SK-N-MC (cell line): ENCODE measurements at places on chromosomes 16 and 17.

GRCh38 chr17:19742495-19742894, 5.6 kb downstream of the ALDH3A1 start:
- DNase-seq = no peak

- no peak for DNase-seq
Observed at GRCh38 chr16:20740007-20740883, 1.4 kb downstream of the THUMPD1 start.

- DNase-seq = no peak
Observed at GRCh38 chr16:10300905-10301304, 85.0 kb upstream of the ATF7IP2 start.

DNA sequence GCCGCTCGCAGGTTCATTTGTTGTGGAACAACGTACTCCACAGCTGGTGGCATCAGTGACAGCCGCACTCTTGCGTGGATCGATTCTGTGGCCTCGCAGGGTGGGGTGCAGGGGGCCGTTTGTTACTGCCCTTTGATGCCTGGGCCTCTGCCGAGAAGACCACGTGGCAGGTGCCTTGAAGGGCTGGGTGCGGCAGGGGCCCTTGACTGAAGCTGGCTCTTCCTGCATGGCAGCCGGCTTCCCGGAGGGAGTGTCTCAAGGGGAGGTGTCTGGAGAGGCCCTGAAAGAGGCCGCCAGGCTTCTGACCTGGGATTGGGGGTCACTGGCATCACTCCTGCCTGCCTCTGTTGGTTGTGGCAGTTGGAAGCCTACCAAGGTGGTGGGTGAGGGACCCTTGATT, 43.8 kb downstream of the TBCD start:
- no peak for DNase-seq

GRCh38 chr17:49016775-49017463, 19.7 kb downstream of the IGF2BP1 start:
- DNase-seq = no peak
